ENCODE measurements at places on chromosomes 7 and 10.

DNA sequence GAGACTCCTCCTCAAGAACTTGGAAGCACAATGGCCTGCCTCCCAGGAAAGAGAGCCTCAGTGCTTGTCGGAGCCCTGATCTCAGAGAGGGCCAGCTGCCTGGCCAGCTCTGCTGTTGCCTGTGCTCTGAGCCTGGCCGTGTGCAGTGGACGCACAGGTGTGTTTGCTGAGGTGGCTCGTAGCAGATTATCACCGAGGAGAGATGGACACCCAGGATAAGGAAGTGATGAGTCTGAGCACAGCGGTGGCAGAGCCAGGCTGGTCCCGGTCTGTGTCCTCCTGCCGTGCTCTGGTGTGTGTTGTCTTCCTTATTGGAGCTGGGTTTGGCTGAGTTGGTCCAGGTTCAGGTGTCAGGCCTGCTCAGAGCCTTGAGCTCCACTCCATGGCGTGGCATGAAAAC, 208.5 kb downstream of the EBF3 start:
- no peak for DNase-seq

- no peak for DNase-seq
Measured at GRCh38 chr7:113142385-113143119, 24.2 kb upstream of the SMIM30 start.

DNA sequence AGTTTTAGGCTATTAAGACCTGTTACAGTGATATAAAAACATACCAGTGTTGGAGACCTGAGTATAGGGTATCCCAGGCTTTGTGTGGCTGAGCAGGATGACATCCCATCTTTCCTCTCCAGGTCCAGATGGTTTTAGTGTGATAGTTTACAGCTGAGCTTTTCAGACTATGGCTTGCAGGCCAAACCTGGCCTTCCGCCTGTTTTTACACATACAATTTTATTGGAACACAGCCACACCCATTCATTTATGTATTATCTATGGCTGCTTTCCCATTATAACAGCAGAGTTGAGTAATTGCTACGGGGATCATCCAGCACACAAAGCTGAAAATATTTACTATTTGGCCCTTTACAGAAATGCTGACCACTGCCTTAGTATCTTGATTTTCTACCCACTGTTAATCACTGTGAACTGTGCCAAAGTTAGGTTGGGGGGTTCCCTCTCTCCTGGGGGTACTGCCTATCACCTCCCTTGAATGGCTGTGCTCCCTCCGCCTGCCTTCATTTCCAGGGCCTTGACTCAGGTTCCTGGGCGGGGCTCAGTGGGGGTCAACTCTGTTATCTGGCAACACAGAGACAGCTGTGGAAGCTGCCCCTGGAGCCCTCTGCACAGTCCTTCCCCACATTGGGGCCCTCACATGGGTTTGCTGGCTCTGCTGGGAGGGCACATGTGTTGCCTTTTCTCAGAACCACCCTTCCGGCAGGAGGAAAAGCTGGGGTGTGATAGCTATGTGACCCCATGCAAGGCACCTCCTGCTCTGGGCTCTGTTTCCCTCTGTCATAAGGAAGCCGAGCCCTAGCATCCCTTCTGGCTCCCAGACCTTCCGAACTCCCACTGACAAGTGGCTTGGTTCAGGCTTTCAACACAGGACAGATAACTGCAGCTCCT, 40.3 kb upstream of the SH2D4B start:
- DNase-seq, result no peak

DNA sequence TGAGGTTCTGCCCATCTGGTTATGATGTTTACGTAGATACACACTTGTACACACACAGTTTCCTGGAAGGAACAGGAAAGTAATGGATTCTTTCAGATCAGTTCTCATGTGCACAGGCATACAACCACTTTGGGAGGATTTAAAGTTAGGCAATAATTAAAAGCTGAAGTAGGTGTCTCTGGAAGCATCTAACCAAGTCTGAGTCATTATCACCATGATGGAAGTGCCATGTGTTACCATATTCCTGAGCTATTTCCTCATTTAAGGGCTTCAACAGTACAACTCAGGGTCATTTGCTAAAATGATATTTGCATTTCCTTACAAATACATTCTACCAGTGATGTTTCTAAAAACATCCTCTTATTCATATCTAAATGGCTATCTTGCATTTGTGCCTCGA, 41.4 kb upstream of the BET1 start:
- no peak for DNase-seq

- no peak for DNase-seq
Measured at GRCh38 chr10:49010865-49011264, 71.2 kb upstream of the LRRC18 start.

- DNase-seq, result no peak
Measured at GRCh38 chr10:18332048-18332447, 191.8 kb downstream of the CACNB2 start.

DNA sequence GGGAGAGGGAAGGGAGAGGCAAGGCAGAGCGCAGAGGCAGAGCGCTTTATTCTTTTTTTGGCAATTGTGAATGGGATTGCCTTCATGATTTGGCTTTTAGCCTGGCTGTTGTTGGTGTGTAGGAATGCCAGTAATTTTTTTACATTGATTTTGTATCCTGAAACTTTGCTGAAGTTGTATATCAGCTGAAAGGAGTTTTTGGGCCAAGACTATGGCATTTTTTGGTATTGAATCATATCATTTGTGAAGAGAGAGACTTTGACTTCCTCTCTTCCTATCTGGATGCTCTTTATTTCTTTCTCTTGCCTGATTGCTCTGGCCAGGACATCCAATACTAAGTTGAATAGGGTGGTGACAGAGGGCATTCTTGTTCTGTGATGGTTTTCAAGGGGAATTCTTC, 291.3 kb downstream of the REEP3 start:
- no peak for DNase-seq

- no peak for DNase-seq
Measured at GRCh38 chr7:69896121-69896520, 297.8 kb downstream of the AUTS2 start.

DNA sequence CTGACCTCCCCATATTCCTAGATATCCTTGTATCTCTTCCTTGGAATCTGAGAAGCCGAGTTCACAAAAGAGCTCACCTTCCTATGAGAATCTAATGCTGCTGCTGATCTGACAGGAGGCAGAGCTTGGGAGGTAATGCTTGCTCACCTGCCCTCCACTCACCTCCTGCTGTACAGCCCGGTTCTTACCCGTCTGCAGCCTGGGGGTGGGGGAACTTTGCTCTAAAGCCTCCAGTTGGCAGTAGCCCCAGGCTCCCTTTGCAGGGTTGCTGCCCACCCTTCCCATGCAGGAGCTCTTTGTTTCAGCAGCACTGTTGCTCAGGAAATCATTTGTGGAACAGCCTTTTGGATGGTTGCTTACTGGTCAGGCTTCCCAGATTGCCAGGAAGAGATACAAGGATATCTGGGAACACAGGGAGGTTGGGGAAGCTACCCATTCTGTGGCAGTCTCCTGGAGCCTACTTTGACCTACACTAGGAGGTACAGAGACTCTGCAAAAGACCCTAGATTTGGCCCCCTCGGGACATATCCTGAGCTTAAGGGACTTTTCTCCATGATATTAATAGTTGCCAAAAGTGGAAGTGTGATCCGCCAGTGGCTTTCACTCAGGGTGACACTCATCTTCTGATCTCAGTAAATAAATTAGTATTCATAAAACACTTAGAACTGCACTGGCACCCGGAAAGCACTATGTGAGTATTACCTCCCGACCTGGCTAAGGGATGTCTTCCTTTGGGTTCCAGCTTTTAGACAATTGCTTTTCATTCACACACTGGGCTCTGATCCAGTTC, 363.7 kb upstream of the PODXL start:
- DNase-seq, result no peak

DNA sequence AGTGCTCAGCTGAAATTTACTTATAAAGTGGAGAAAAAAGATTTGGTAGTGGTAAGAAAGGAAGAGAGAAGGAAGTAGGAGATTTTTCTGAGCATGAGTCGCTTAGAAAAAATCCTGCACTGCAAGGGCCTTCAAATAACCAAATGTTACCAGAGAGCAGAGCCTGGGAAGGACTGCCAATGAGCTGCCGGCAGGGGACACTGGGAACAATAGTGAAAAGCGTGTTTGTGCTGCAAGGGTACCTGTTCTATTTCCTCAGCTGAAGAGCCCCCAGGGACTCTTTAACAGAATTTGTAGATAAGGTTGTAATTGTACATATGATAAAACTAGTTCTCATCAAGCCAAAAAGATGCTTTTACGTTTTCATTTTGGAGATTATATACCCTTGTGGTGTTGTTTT, 696.3 kb upstream of the C7orf33 start:
- DNase-seq, result no peak

GRCh38 chr7:128911423-128912031, 1.0 kb upstream of the KCP start:
- DNase-seq, result no peak

GRCh38 chr7:81447351-81447952, 322.4 kb downstream of the HGF start:
- DNase-seq, result no peak

DNA sequence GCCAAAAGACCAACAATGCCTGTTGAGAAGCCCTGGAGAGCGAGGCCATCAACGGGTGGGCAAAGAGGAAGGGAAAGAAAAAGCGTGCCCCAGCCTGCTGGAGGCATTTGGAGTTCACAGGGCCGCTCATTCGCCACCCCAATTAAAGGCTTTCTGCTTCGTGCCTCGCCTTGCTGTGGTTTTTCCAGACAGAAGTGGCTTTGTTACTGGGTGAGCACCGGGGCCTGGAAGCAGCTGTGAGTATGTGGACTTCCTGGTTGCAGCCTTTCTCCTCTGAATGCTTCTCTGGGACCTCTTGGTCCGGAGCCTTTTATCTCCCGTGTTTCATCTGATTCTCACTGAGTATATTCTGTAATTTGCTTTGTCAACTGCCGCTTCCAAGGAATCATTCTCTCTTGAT, 118.1 kb upstream of the EGR2 start:
- no peak for DNase-seq

DNA sequence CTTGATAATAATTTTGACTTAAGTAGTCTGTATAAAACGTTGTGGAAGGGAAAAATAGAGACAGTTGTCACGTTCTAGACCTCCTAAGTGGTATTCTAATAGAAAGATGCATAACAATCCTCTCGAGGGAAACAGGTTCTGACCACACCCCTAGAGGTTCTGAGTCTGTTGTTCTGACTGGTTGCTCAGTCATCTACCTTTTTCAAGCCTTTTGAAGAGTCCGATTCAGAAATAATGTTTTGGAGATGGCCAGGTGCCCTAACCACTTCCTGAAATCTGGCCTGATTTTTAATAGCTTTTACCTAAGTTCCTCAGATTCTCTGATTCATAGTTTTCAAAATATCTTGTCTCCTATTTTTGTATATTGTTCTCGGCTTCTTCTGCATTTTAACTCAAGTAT, 175.6 kb downstream of the HDAC9 start:
- no peak for DNase-seq

DNA sequence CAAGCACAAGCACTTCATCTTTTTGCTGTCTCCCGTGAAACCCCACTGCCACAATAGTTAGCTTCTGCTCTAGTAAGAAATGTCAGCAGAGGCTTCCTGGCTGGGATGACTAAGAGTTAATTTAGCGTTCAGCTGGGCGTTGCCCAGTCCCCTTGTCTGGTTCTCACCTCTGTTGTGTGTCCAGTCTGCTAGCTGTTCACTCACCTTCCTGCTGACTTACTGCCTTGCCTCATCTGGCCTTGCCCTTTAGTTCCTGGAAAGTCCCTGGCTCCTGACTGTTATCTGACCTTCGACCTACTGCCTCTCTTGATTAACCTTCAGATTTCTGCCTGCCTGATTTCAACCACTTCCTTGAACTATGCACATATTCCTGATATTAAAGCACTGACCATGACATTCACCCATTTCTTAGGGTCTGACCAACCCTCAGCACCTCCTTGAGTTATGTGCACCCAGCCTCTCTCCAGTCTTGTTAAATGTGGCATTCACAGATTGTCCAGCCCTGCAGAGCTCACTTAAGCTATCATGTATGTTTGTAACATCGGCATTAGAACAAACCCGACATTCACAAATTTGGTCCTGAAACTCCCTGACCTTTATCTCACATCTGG, 30.3 kb downstream of the C7orf33 start:
- DNase-seq, result no peak

- DNase-seq, result peak; percentile 77
Measured at GRCh38 chr10:8404721-8405120, 350.2 kb downstream of the GATA3 start.

GRCh38 chr7:28954946-28955345, 3.2 kb downstream of the TRIL start:
- no peak for DNase-seq

DNA sequence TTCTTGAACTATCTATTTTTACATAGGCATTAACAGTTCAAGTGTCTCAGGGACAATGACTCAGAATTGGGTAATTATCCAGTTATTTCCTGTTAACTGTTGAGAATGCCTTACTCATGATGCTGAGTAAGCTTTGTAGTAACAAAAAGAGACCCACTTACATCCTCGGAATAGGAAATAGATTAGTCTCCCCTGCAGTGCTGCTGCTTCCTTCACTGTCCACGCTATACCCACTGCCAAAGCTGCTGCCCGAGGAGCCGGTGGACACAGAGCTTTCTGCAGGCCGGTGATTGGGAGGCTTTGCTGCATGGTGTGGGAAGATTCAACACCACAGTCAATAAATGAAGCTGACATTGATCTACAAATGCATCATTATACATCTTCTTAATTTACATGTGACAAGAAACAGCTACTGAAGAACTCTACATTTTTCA, 357.1 kb downstream of the PCLO start:
- no peak for DNase-seq

DNA sequence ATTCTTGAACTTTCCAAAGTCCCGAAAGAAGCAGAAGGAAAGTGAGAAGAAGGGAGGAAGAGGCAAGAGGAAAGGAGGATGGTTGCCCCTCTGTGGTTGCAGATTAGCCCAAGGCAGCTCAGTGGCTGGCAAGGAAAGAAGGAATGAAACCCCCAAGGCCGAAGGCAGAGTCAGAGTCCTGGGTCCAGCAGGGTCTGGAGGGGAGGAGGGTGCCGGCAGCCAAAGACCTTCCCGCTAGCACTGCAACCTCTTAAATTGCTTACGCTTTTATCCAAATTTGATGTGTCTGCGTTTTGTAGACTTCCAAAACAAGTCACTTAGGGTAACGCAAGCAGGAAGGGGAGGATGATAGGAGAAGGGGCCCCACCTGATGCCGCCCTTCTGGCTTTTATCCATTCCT, 7.4 kb upstream of the PFKP start:
- no peak for DNase-seq

GRCh38 chr10:118746246-118746645, 8.5 kb downstream of the CACUL1 start:
- no peak for DNase-seq

DNA sequence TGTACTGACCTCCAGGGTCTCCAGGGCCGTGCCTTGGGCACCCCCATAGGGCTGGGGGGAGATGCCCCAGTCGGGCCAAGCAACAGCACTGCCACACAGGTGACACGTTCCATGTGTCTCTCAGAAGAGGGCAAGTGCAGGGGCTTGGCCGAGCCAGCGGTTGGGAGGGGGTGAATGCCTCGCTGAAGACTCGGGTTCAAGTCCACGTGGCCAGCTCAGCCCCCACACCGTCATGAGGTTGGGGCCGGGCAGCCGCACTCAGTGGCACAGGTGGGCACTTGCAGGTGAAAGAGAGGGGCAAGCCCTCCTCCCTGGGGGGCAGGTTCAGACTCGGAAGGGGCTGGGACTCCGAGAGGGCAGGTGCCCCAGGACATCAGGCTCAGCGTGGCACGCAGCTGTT, 153.8 kb downstream of the MAD1L1 start:
- no peak for DNase-seq
